ENCODE measurements at places on chromosomes 7 and 10.
A peak's percentile ranks its signal among the peaks of the same experiment; 100 is the strongest.

- DNase-seq: no peak
Observed at GRCh38 chr10:108052981-108053380, 888.5 kb upstream of the SORCS1 start.

GRCh38 chr10:58867683-58868082 lies 308.8 kb upstream of the PHYHIPL start:
- no peak for DNase-seq

GRCh38 chr10:46522295-46523118 lies 34.0 kb downstream of the GPRIN2 start:
- no peak for DNase-seq

DNA sequence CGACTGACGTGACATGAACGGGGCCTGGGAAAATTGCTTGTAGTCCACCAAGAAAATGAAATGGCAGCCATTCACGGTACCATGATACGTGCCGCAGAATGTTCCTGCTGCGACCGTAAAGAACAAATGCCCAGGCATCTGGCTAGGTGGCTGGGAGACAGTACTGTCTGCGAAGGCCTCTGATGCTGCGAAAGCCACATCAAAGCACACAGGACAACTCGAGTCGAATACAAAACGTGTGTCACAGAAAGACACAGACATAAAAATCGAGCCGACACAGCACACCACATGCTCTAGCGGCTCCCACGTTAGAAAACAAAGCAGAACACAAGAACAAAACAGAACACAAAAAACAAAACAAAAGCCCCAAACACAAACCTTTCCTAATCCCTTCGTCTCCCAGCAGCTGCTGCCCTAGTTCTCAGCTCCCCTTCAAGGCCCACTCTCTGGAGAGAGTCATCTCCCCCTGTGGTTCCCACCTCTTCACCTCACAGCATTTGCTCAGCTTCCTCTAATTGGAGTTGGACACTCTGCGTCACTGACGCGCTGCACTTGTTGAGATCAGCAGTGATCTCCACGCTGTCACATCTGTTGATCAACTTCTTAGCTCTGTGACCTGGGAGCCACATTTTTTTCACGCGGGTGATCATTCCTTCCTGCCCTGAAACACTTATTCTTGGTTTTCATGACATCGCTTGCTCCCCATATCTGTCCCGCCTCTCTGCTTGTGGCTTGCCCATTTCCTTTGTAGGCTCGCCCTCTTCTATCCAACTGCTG lies 112.2 kb downstream of the CLEC2L start:
- peak; percentile 59 for DNase-seq

DNA sequence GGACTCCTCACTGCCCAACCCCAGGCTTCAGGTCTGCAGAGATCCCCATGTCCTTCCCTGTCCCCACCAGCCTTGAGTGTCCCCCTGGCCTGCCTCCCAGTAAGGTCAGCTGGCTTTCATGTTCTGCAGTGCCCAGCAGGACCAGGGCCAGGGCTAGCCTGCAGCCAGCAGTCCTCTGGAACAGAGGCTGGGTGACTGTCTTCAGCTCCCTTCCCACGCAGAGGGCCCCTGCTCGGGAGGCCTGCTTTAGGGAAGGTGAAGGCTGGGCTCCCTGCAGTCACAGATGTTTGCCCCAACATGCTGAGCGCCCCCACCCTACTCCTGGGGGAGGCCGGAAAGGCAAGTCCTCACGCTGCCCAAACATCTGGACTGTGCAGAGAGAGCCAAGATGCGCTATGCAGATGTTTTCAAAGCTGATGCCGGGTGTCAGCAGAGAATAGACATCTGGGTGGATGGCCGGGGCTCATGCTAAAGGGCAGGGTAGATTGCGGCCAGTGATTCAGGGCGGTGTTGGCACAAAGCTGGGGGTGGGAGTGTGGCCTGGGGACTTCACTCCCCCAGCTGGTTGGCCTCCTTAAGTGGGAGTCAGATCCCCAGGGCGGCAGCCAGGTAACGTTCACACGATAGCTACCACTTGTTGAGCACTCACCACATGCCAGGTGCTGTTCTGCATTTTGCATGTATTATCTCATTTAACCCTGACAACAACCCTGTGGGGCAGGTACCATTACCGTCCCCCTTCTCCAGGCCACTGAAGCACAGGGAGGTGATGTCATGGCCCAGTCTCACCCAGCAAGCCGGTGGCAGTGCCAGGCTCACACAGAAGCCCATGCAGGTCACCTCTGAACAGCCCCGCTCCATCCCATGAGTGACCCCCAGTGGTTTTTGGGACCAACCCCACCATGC lies 71.2 kb upstream of the COL13A1 start:
- no peak for DNase-seq

DNA sequence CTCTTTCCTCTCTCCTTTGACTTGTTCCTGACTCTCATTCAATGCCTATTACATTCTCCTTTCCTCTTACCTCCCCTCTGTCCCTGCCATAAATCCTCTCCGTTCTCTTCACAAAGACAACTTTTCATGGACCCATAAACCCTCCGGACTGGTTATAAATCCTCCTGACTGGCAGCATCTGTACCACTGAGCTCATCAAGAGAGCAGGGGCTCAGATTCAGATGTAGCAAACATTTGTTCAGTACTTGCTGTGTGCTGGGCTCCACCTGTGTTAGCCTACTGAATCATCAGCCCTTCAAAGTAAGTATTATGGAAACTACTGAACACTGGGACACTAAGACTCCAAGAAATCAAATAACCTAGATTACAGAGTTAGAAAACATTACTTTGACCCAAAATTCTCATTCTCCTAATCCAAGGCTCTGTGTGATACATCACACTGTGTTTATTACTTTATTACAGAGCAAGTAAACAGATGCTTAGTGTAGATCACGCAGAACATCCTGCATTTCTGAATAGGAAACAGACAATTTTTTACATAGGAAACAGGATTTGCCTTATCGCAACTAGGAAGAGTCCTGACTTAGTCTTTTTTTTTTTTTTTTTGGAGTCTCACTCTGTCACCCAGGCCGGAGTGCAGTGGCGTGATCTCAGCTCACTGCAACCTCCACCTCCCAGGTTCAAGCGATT lies 108.6 kb upstream of the PDE1C start:
- no peak for DNase-seq

DNA sequence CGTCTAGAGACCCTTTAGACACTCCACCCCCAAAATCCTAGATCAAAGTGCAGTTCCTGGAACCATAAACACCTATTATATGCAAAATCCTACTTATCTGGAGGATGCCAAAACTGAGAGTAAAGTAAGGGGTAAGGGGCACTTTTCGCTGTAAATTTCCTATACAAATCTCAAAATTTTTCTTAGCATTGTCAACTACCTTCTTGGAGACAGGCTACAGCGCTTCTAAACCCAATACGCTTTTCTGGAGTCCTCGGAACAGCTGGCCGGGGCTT lies 10.4 kb downstream of the TWIST1 start:
- no peak for DNase-seq

- peak; percentile 25 for DNase-seq
Observed at GRCh38 chr7:129664029-129665012, 52.8 kb downstream of the NRF1 start.

DNA sequence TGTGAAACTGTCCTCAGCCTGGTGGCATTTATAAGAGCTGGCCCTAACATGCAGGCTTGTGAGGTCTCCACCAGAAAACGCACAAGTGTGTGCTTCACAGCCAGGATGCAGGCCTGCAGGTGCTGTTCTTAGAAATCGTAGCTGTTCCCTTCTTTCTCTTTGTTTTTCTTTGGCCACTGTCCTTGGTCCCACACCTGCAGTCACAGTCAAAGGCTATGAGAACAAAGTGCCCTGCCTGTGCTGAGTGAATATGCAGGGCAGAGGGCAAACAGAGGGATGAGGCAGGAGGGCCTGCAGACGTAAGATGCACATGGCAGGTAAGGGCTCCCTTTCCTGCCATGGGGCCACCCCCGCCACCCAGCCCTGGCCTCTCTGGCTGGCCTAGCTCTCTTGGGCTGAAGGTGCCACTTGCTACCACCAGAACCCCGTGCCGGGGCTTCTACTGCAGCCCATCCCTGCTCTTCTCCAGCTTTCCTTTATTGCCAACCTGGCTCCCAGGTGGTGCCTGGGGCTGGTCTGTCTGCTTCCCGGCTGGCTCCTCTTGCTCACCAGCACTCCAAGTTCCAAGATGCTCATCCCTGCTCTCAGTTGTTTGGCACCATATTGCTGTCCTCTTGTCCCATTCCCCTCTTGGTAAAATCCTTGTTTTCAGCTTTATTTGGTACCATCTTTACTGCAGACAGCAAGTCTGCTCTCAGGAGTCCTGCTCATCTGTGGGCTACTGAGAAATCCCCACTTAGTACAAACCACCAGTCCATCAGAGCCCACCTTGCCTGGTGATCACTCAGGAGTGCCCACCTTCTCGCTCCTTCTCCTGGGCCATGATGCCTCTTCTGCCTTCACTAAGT lies 308.1 kb upstream of the ZMIZ1 start:
- no peak for DNase-seq

DNA sequence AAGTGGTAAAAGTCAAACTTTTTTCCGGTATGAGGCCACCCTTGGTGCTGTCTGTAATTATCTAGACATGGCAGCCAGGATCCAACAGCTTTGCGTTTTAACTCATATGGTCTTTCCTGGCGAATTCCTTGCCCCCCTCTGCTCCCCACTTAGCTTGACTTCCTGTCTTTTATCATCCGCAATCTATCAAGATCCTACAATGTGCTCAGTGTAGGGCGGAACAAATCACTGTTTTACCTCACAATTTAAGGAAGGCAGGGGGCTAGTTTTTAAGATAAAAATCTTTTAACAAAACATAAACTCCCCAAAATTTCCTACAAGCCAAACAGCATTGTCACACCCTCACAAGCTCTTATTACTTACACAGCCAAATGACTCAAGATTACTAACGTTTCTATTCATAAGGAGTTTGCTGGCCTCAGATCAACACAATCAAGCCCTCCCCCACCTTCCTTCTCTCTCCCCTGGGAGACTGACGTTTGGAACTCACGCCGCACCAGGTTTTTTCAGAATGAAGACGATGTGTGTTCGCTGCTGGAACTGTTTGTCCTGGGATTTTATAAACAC lies 1.3 kb upstream of the CDK14 start:
- peak; percentile 44 for DNase-seq

DNA sequence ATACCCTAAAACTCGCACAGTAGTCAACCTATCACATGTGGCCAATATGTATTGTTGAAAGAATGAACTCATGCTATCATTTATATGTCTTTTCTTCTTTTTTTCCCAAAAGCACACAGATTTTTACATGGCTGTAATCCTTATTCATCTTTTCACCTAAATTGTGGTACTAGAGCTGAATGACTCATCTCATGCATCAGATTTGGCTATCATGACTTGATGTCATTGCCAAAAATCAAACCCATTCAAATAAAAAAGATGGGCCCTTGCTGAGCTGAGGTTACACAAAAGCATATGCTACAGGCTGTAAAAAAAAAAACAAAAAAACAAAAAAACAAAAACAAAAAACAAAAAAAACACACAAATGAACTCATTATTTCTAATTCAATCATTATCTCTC lies 3.3 kb upstream of the LMOD2 start:
- no peak for DNase-seq

DNA sequence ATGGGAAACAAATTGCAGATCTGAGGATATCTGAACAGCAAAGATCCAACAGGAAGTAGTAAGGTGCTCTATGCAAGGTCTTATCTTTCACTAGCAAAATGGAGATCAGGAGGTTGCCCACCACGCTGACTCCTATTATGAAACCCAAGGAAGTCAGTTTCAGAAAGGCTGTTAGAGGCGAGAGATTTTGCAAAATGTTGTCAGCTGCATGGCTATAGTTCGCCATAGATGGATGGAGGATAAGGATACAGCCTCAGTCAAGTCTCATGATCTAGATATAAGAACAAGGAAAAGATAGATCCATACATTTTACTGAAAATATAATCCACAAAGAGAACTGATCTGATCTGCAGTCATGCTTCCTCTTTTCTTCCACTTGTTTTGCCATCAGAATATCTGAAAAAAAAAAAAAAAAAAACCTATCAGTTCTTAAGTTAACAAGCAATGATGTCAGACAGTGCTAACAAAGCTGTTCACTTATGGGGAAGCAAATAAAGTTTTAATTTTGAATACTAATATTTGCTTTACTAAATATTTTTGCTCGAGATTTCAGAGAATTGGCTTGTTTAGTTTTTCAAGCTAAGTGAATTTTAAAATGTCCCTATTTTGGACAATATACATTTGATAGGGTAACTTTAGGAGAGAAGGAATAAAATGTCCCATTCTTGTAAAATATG lies 2.0 kb downstream of the GPR85 start:
- DNase-seq: no peak

DNA sequence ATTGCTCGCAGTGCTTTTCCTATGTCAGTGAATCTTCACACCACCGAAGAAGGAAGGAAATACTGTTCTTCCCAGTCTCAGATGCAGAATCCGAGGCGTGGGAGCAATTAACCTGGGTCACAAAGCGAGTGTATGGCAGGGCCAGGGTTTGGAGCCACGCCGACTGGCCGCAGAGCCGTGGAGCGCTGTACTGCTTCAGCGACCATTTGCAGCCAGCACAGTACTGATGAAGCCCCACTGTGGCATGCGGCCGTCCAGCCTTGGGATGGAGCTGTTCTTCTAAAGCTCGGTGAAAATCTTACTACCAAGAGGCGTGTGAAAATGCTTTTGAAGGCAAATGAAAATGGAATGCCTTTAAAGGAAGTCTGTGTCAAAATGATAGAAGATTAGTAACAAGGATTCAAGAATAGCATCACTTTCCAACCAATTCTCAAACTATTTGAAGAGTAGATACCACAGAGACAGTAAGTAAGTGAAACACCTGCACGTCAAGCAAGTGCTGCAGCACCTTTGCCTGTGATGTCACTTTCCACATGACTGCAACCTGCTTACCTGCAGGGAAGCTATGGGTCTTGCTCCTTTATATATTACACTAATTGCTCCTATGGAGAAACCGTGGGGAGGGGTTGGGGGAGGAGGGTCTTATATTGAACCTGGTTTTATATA lies 4.9 kb downstream of the PPP2R2D start:
- no peak for DNase-seq

DNA sequence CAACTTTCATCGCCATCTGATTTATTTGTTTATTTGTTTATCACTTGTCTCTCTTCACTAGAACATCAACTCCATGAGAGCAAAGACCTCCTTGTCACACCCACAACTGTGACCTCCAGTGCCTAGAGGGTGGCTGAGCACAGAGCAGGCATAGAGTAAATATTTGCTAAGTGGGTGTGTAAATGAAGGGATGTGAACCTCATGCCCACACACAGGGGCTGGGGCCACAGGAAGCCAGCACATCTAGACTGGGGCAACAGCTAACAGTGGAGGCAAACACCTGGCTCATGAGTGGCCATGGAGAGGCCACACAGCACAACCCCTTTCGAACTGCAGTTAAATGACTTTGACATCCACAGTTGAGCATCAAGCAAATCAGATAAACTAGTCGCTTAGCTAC lies 39.8 kb downstream of the AKR1B1 start:
- no peak for DNase-seq

- no peak for DNase-seq
Observed at GRCh38 chr7:141649137-141649864, 52.7 kb downstream of the DENND11 start.

- DNase-seq: no peak
Observed at GRCh38 chr10:14116837-14117236, 213.9 kb downstream of the FRMD4A start.

GRCh38 chr10:100340948-100341847 lies 5.8 kb upstream of the SCD start:
- peak; percentile 58 for DNase-seq

GRCh38 chr7:135508883-135509588 lies 866 bp downstream of the CNOT4 start:
- peak; percentile 73 for DNase-seq

Measured in retina (tissue), 1 donor.